Naive thymus-derived CD4-positive, alpha-beta T cell (primary cell): ENCODE measurements at places on chromosomes 6 and 20. TPM values are rescaled to one million over a fixed set of nuclear protein-coding genes. Genes with fewer than 3 reads are reported as not detected.

Gene DZANK1
- 3.4 TPM for total RNA-seq

Gene TMEM217
- 1.6 TPM for total RNA-seq

Gene RXRB
- 76.2 TPM for total RNA-seq

Gene HLA-DQA1
- 8.5 TPM for total RNA-seq

Gene VGLL2
- not detected for total RNA-seq

Gene MYLIP
- 22.3 TPM for total RNA-seq

Gene CST2
- total RNA-seq: not detected

Gene FRS3
- total RNA-seq: 10.6 TPM

Gene HAO1
- total RNA-seq: not detected

Gene SUMO4
- total RNA-seq: 7.4 TPM

Gene CAPN11
- 0.66 TPM for total RNA-seq

Gene C6orf163
- 1.3 TPM for total RNA-seq

Gene CASS4
- total RNA-seq: 14.3 TPM

Gene SLC22A16
- total RNA-seq: 0.29 TPM

Gene ZNF165
- 6.5 TPM for total RNA-seq

Gene TFEB
- total RNA-seq: 39.9 TPM

Gene NKAIN2
- 2.9 TPM for total RNA-seq
